ENCODE measurements at places on chromosomes 7 and 10. TPM values are rescaled to one million over a fixed set of nuclear protein-coding genes. Genes with fewer than 3 reads are reported as not detected.

C10orf67 gene
- not detected for total RNA-seq

ZNF746 gene
- total RNA-seq: 19.3 TPM

FBXO24 gene
- 1.5 TPM for total RNA-seq

GRCh38 chr7:91824201-91824600 is 56.3 kb downstream of the MTERF1 start:
- H3K27me3 ChIP-seq: no peaks in the 10 kb centered on the region
- H3K4me1 ChIP-seq: no peaks in the 10 kb centered on the region
- H3K4me3 ChIP-seq: no peak overlapping the region
- H3K27ac ChIP-seq: no peak overlapping the region

GRCh38 chr7:142408794-142409193 is 150.9 kb upstream of the PRSS58 start:
- H3K27me3 ChIP-seq: no peaks in the 10 kb centered on the region
- DNase-seq: no peak

DNA sequence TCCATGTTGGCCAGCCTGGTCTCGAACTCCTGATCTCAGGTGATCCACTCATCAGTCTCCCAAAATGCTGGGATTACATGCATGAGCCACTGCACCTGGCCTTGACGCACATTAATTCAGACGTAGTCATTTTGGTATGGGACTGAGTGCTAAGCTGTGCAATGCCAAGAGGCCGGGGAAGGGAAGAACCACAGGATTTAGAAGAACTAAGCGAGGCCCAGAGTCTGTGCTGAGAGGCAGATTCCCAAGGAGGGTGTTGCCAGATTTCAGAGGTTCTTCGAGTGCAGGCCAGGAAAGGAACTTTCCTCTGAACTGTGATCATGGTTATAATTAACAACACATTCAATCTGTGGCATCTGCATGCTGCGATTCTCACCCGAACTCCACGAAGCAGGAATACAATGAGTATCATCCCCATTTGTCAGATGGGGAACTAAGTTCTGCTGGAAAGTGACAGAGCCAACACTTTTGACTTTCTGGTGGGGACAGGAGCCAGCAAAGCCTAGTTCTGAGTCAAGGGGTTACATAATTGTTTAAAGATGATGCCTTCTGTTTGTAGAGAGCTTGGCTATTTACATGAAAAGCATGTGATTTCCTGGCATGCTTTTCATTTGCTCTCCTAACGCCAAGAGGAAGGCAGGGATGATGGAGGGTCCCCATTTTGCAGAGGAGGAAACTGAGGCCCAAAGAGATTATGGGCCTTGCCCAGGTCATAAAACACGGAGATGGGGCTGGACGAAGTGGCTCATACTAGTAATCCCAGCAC is 6.2 kb upstream of the ZAN start:
- no peak overlapping the region for H3K27ac ChIP-seq
- H3K27me3 ChIP-seq: no peaks in the 10 kb centered on the region
- no peak overlapping the region for H3K4me3 ChIP-seq

GRCh38 chr7:111833466-111833865 is 271.2 kb upstream of the IMMP2L start:
- no peak for DNase-seq
- H3K27ac ChIP-seq: no peak overlapping the region
- H3K36me3 ChIP-seq: no peaks in the 10 kb centered on the region
- no peak overlapping the region for H3K4me3 ChIP-seq
- no peaks in the 10 kb centered on the region for H3K4me1 ChIP-seq

DNA sequence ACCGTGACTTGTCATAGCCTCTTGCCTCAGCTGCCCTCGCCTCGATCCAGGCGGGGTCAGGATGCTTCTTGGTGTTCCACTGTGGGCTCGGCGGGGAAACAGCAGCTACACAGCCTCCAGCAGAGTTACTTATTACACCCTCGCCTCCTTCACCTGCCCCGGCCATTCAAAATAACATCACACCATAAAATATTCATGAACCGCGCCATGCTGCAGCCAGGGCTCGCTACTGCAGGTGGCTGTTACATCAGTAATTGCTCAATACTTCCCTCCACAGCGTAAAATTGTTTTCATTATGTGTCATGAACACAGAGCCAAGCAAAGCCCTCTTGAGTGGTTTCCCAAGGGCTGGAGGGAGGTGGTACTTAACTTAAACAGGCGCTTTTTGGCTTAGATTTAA is 241.5 kb upstream of the SP8 start:
- no peaks in the 10 kb centered on the region for H3K36me3 ChIP-seq
- no peaks in the 10 kb centered on the region for H3K27me3 ChIP-seq
- no peak overlapping the region for H3K27ac ChIP-seq

DNA sequence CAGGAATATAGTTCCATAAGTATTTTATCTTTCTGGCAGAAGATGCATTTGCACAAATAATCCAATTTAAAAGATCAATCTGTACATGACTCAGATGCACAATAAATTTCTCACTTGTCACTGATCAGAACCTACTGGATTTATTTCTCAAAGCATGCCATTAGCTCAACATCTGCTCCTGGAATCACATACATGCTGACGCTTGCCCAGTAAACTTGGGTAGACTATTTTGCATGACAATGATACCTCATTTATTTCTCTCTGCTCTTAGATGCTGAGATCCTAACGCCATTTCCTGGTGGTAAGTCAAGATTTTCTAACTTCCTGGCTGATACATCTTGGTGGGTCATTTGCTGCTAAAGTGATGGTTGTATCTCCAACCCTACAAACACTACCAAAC is 33.8 kb upstream of the C10orf120 start:
- no peaks in the 10 kb centered on the region for H3K36me3 ChIP-seq
- H3K27ac ChIP-seq: no peak overlapping the region
- no peaks in the 10 kb centered on the region for H3K27me3 ChIP-seq
- no peak for DNase-seq

- no peak overlapping the region for H3K4me3 ChIP-seq
- H3K27me3 ChIP-seq: no peaks in the 10 kb centered on the region
- no peak for DNase-seq
Measured at GRCh38 chr7:158494643-158495042, 93.0 kb downstream of the PTPRN2 start.

- no peaks in the 10 kb centered on the region for H3K27me3 ChIP-seq
- H3K4me1 ChIP-seq: no peaks in the 10 kb centered on the region
- H3K27ac ChIP-seq: no peak overlapping the region
- H3K4me3 ChIP-seq: no peak overlapping the region
- no peak for DNase-seq
Measured at GRCh38 chr10:19577381-19577780, 238.9 kb upstream of the PLXDC2 start.

DNA sequence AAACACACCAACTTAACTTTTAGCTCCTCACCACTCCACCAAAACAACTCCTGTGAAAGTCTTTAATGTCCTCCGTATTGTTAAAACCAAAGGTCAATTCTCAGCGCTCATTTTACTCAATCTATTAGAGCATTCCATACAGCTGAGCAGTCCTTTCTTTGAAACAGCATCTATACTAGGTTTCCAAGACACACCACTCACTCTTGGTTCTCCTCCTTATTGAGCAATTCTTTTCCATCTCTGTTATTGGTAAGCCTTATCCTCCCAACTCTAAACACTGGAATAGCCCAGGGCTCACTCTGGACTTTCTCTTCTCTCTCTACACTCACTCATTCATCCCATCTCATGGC is 34.9 kb downstream of the COA1 start:
- DNase-seq: no peak
- no peak overlapping the region for H3K27ac ChIP-seq
- H3K4me3 ChIP-seq: no peak overlapping the region
- H3K36me3 ChIP-seq: no peaks in the 10 kb centered on the region
- 0 out of 2 replicates have a peak, but pooled peaks cover 9% of the 10 kb centered on the region for H3K4me1 ChIP-seq
- H3K27me3 ChIP-seq: no peaks in the 10 kb centered on the region

DNA sequence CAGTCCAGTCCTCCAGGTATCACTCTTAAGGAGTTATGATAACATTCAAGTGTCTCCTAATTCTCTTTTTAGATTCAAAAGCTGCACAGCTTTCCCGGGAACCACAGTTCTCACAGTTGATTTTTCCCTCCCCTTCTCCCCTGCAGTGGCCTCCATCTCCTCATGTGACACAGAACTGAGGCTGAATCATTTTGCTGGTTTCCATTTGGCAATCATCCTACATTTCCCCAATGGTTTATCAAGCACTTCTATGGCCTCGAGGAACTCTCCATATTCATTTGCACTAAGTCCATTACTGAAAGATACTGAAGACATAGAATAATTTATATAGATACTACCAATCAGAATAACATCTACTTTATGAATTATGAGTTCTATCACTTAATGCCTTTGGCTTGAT is 484.9 kb downstream of the GPAM start:
- H3K27me3 ChIP-seq: no peaks in the 10 kb centered on the region
- no peaks in the 10 kb centered on the region for H3K36me3 ChIP-seq
- no peaks in the 10 kb centered on the region for H3K4me1 ChIP-seq
- no peak overlapping the region for H3K27ac ChIP-seq

DNA sequence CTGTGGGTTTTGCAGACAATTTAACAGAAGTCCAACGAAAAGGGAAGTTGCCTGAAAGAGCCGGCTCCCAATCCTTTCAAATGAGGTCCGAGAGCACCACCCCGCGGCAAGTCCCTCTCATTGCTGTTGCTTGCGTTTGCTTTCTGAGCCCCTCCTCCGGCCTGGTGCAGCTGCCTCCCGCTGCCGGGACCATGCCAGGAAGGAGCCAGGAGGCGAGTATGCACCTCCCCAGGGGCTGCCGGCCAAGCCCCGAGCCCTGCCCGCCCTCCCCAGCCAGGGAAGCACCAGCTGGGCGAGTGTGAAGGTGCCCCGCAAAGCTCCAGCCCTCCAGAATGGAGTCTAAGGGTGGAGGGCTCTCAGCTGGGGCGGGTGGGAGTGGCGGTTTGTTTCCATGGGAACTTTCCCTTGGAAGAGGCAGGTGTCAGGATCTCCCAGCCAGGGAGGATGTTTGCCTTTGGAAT is 25.8 kb upstream of the PPP2R2D start:
- H3K27me3 ChIP-seq: no peaks in the 10 kb centered on the region
- H3K27ac ChIP-seq: no peak overlapping the region
- H3K4me3 ChIP-seq: peak overlapping the region; percentile 18
- DNase-seq: peak; percentile 80
- no peaks in the 10 kb centered on the region for H3K36me3 ChIP-seq

- no peak overlapping the region for H3K4me3 ChIP-seq
- no peaks in the 10 kb centered on the region for H3K4me1 ChIP-seq
- no peak overlapping the region for H3K27ac ChIP-seq
- H3K36me3 ChIP-seq: no peaks in the 10 kb centered on the region
Measured at GRCh38 chr7:50353201-50353600, 48.7 kb downstream of the IKZF1 start.

GRCh38 chr7:150374026-150374425 is 5.1 kb upstream of the ZNF775 start:
- H3K4me3 ChIP-seq: no peak overlapping the region
- H3K27ac ChIP-seq: no peak overlapping the region
- H3K27me3 ChIP-seq: no peaks in the 10 kb centered on the region
- DNase-seq: no peak
- peaks cover 33% of the 10 kb centered on the region for H3K4me1 ChIP-seq

DNA sequence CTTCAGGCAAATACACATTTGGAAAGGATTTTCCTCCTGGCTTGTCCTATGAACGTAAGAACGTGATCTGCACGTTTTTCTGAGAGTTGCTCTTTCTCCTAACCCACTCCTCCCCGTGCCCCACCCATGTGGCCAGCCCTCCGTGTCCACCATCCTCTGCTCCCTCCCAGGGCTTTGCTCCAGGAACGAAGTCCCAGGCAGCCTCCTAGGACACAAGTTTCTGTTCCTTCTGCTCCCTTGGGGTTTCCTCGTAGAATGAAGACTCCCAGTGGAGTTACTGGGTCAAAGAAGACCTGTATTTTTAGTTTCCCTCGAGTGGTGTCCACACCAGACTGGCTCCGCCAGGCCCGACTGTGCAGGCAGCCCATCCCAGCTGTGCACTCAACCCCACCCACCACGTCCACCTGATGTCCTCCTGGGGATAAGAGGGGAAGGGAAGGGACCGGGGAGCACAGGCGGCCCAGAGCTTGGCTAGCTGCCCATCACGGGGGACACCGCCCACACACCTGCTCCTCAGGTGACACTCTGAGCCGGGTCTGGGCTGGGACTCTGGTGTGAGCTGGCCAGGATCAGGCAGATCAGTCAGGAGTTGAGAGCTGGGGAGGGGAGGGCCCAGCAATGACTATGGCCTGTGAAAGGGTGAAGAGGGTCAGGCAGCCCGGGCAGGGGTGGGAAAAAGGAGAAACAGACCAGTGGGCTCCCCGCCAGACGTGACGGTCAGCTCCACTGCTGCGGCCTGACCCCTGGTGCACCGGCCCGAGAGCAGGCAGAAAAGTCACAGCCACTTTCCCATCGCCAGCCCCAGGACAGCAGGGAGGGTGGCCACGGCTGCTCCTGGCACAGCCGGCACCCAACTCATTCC is 54.3 kb upstream of the PPP2R2D start:
- peak; percentile 14 for DNase-seq
- no peaks in the 10 kb centered on the region for H3K36me3 ChIP-seq
